ENCODE measurements at places on chromosomes 7 and 10.

GRCh38 chr7:116041615-116042014 is 11.1 kb upstream of the TFEC start:
- DNase-seq: no peak

DNA sequence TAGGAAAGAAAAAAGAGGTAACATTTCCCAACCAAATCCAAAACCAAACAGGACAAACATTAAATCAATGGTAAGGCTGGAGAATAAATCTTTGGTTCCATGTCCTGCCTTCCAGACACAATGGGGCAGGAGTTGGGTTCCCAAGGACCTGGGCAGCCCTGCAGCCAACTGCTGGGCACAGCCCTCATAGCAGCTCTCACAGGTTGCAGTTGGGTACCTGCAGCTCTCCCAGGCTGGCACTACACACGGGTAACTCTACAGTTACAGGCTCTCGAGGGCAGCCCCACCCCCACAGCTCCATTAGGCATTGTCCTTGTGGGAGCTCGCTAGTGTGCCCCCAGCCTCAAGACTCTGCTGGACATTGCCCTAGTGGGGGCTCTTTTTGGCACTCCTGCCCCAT is 7.5 kb downstream of the GRB10 start:
- no peak for DNase-seq

- no peak for DNase-seq
These were observed 161.6 kb downstream of the NRCAM start for GRCh38 chr7:108294595-108294994.

- no peak for DNase-seq
These were observed 171.8 kb downstream of the PRKAG2 start for GRCh38 chr7:151704960-151705635.

DNA sequence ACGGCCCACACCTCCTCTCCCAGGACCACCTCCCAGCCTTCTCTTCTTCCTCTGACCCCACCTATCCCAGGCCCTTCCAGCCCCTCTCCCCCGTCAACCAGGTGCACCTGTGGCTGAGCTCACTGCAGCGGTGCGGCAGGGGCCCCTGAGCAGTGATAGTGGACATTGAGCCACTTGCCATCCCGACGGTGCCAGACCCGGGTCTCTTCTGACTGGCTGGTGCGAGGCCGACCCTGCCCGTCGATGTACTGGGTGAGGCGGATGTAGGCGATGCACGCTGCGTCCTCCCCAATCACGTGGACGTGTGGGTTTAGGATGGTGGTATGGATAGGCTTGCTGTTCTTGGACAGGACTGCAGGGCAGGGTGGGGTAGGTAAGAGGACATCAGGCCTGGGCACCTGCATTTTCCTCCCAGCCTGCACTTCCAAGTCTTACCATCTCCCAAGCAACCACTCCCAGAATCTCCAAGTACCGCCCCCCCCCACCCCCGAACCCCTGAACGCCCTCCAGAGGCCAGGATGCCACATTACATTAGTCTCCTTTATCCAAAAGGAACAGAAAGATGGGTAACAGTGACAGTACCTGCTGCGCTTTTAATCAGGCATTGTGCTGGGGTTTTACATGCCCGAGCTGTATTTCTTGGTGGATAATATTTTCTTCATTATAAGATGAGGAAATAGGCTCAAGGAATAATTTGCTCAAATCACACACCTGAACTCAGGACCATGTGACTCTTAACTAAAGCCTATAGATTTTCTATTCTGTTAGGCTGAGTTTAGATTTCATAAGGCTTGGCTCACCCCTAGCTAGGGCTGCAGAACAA is 3.7 kb upstream of the NDST2 start:
- DNase-seq: no peak

DNA sequence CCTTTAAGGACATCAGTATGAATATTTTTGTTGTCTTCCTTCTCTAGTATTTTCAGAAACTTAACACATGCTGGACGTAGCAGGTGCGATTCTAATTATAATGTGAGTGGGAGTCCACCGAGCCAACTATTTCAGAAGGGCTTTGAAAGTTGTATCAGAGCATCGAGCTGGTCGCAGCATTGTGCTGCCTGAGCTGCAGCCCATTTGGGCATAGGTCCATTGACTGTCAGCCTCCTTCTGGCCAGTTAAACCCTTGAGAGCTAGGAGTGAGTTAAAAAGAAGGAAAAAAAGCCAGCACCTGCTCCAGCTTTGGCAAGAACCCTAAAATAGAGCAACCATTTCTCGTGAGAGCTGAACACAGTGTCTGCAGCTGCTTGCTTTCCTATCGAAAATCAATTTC is 47.8 kb downstream of the SLC35G1 start:
- no peak for DNase-seq

DNA sequence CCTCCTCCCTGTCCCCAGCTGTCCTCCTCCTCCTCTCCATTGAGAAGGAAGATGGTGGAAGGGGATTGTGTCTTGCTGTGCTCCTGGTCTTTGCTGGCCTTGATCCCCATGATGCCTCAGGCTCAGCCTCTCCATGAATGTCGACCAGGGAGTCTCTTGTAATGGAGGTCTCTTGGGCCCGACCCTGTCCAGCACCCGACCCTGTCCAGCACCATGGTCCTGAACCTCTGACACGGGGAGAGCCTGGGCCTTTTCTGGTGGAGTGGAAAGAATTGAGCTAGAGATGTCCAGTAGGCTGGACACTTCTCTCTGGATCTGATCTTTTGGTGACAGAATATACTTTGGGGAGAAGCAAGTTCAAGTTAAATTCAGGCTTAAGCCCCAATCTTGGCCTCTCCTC is 42.3 kb upstream of the HMX3 start:
- no peak for DNase-seq

DNA sequence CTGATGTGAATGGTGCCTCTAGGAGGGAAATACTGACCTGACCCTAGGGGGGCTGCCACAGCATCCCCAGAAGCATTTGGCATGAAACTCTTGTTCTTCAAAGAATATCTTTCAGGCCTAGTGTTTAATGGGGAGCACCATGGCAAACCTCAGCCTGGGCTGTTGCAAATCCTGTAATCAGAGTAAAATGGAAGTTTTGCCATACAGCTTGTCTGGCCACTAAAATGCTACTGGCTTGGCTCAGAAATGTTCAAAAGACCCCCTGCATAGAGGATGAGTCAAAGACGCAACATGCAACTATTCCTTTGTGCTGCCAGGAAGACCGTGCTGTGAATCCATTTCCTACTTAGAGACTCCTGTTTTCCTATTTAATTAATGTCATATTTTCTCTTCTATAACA is 26.7 kb downstream of the HECW1 start:
- DNase-seq: no peak

DNA sequence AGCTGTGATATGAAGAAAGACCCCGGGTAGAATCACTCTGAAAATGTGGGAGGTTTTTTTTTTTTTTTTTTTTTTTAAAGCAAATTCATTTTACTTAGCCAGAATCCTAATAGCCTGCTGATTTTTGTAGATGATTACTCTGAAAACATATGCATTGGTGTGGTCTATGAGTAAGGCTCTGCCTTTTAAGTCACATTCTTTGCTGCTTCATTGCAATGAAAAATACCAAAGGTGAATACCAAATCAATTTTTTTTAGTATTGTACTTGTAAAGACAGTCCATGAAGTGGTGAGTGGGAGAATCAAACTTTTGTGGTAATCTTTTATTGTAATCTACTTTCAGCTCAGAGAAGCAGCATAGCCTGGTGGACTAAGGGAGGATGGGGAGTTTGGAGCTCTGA is 130.3 kb downstream of the SDK1 start:
- no peak for DNase-seq

- no peak for DNase-seq
These were observed 21.9 kb upstream of the ZNF488 start for GRCh38 chr10:47405857-47406547.

Measured in CD4-positive, CD25-positive, alpha-beta regulatory T cell (primary cell).